ENCODE measurements at places on chromosomes 11 and 22. TPM values are rescaled to one million over a fixed set of nuclear protein-coding genes. Genes with fewer than 3 reads are reported as not detected.

- no peak for DNase-seq
- H3K36me3 ChIP-seq, result no peaks in the 10 kb centered on the region
- H3K4me1 ChIP-seq, result no peaks in the 10 kb centered on the region
- H3K27ac ChIP-seq, result no peak overlapping the region
Measured at GRCh38 chr22:50018608-50019285, 6.2 kb upstream of the IL17REL start.

- no peak for DNase-seq
- H3K36me3 ChIP-seq, result no peaks in the 10 kb centered on the region
- H3K4me1 ChIP-seq, result no peaks in the 10 kb centered on the region
Measured at GRCh38 chr11:134637091-134638015, 225.3 kb upstream of the B3GAT1 start.

DNA sequence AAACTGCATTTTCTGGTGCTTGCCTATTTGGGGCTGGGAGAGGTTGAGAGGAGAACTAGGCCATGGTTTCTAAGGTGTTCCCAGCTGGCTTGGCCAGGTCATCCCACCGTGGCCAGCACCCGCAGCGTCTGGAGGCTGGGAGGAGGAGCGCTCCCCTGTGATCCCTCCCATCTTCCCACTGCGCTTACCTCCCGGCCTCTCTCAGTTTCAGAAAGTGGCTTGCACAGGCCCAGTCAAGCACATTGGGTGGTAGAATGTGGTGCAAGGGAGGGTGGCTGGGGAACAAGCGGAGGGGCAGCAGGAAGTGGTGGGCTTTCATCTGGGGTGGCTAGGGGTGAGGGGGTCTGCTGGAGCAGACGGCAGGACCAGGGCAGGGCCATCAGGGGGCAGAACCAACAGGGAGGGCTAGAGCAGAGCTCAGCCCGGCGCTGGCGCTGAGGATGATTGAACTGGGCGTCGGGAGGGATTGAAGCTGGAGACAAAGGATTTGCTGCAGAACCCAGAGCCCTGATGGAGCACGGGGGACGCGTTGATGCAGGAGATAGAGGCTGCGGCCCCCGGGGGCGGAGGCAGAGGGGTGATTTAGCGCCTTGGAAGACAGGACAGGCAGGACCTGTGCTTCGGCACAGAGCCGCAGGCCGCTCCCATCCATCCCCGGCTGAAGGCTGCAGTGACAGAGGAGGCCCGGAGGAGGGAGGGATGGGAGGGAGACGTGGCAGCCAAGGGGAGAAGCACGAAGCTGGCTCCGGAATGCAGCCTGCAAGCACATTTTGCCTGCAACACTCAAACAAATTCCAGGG is 76.0 kb downstream of the TRIM29 start:
- no peak overlapping the region for H3K27ac ChIP-seq
- no peaks in the 10 kb centered on the region for H3K36me3 ChIP-seq
- H3K4me1 ChIP-seq, result peaks cover 9% of the 10 kb centered on the region
- no peak overlapping the region for H3K4me3 ChIP-seq

DNA sequence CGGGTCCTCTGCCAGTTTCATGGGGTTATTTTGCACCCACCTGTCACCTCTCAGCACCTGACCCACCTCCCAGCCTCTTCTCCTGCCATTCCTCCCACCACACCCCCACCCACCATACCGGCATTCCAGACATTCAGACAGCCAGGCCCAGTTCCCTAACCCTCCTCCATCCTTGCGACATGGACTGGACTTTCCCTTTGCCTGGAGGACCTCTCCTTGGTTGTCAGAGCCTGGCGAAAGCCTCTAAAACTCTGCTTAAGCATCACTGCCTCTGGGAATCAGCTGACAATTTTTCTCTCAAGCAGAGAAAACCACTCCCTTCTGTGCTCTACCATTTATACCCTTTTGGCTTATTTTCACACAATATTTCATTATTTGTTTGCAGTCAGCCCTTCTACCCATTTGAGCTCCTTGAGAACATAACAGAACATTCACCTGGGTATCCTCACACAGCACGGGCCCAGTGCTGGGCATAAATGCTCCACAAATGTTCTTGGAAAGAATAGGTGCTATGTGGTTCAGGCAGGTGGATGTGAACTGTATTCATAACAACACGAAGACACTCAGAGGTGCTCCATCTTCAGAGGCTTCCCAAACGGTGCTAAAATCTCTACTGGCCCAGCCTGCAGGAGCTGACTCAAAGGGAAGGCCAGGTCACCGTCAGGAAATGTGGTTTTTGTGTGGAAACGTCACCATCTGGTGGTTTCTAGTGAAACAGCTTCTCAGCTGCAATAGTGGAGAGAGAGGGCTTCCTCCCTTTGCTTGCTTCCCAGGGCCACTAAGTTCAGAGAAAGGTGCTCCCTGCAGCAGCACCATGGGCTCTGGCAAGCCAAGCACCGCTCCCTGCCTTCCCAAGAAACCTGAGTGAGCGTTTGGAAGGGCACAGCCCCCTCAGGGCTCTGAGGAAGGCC is 10.4 kb downstream of the SPATA19 start:
- no peak overlapping the region for H3K4me3 ChIP-seq
- H3K27ac ChIP-seq, result no peak overlapping the region
- peaks cover 11% of the 10 kb centered on the region for H3K27me3 ChIP-seq
- peak; percentile 60 for DNase-seq

MAPK11 gene
- total RNA-seq, result 62.4 TPM

DNA sequence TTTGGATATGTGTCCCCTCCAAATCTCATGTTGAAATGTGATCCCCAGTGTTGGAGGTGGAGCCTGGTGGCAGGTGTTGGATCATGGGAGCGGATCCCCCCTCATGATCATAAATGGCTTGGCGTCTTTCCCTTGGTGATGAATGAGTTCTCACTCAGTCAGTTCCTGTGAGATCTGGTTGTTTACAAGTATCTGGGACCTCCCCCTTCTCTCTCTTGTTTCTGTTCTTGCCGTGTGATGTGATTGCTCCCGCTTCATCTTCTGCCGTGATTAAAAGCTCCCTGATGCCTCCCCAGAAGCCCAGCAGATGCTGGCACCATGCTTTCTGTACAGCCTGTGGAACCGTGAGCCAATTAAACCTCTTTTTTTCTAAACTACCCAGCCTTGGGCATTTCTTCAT is 102.2 kb downstream of the SEZ6L start:
- peaks cover 4% of the 10 kb centered on the region for H3K27me3 ChIP-seq
- no peak overlapping the region for H3K4me3 ChIP-seq
- no peaks in the 10 kb centered on the region for H3K36me3 ChIP-seq
- H3K27ac ChIP-seq, result no peak overlapping the region
- DNase-seq, result no peak

DNA sequence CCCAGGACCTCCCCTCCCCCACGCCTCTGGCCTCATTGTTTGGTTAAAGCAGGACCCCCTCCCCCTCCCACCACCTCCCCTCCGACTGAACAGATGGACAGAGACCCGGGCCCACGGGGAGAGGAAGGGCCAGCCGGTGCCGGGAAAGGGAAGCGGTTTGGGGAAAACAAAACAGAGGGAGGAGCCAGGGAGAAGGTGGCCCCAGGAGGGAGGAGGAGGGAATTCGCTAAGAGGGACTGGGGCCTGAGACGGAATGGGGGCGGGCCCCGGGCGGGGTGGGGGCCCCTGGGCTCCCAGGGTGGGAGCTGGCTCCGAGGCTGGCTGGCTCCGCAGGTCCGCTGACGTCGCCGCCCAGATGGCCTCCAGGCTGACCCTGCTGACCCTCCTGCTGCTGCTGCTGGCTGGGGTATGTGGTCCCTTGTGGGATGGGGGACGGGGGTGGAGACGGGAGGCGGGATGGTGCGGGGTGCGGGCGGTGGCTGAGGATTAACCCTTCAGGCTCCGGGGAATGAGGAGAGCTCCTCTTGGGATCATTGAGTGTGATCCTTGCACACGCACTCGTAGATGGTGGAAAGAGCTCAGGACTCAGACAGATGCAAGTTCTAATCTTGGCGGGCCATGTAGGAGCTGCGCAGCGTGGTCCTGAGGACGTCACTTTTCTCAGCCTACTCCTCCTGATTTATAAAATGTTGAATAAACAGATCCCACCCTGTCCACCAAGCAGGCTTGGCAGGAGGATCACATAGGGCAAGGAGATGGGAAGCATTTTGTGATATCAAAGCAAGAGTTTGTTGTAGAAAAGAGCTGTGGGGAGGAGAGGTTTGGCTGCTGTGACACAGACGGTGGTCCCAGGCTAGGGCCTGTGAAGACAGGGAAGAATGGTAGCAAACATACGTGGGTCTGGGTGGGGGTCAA is 688 bp downstream of the SERPING1 start:
- peaks cover 22% of the 10 kb centered on the region for H3K36me3 ChIP-seq
- peak overlapping the region; percentile 92 for H3K4me3 ChIP-seq
- peak overlapping the region; percentile 96 for H3K27ac ChIP-seq
- H3K4me1 ChIP-seq, result peaks cover 46% of the 10 kb centered on the region
- peak; percentile 85 for DNase-seq

DNA sequence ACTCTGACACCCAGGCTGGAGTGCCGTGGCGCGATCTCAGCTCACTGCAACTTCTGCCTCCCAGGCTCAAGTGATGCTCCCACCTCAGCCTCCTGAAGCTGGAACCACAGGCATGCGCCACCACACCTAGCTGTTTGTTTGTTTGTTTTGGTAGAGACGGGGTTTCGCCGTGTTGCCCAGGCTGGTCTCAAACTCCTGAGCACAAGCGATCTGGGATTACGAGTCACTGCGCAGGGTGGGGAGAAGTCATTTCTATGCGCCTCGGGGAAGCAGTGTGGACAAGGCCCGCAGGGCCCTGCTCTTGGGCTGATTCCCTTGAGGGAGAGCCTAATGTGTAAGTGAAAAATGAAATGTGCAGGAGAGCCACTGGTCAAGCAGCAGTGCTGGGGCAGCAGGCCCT is 19.6 kb upstream of the SEPTIN5 start:
- H3K36me3 ChIP-seq, result no peaks in the 10 kb centered on the region
- peaks cover 3% of the 10 kb centered on the region for H3K4me1 ChIP-seq
- DNase-seq, result no peak

GRCh38 chr11:17652556-17652955 is 66.8 kb upstream of the MYOD1 start:
- peaks cover 8% of the 10 kb centered on the region for H3K36me3 ChIP-seq
- no peak overlapping the region for H3K27ac ChIP-seq
- no peak for DNase-seq
- H3K4me1 ChIP-seq, result peaks cover 8% of the 10 kb centered on the region
- H3K4me3 ChIP-seq, result no peak overlapping the region

PRODH gene
- total RNA-seq, result 1.8 TPM

DNA sequence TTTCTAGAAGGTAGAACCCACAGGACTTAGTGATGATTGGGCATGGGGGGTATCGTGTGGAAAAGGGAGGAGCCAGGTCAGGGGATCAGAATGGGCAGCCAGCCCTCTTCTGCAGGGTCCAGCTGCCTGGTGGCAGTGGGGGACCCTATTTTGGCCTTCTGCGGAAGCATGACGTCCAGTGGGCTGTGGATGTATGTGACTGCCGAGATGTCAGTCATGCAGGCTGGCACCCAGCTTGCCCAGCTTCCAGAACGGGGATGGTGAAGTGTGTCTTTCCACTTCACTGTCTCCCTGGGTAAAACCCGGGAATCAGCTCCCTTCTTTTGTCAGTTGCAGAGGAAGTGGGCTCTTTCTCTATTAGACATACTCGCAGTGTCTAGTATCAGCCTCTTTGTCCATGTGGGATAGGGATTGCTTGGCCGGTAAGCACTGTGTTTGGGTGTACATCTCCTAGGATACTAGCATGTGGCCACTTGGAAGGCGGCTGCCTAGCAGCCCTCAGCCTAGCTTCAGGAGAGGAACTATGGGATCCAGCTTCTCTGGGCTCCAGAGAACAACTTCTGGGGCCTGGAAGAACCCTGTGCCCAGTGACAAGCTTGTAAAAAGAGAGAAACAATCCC is 51.4 kb downstream of the GRIK4 start:
- DNase-seq, result no peak
- H3K27ac ChIP-seq, result no peak overlapping the region
- H3K27me3 ChIP-seq, result peaks cover 5% of the 10 kb centered on the region
- peaks cover 29% of the 10 kb centered on the region for H3K4me1 ChIP-seq
- H3K36me3 ChIP-seq, result no peaks in the 10 kb centered on the region

DHCR7 gene
- total RNA-seq, result 130 TPM

DNA sequence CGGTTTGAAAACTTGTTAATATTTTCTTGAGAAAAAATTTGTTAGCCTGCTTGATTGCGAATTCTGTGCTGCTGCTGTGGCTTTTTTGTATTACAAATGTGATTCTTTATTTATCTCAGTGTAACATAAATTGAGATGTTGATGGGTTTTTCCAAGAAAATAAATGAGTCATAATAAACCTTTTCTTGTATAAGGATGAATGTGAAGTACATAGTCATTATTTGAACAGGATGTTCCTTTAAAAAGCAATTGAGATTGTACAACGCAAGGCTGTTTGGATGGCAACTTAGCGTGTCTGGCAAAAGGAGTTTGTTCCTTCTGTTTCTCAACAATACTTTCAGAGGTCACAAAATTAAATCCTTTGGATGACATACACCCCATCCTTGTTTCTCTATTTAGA is 24.6 kb upstream of the CARD18 start:
- H3K27ac ChIP-seq, result no peak overlapping the region
- H3K36me3 ChIP-seq, result no peaks in the 10 kb centered on the region
- no peak overlapping the region for H3K4me3 ChIP-seq
- H3K4me1 ChIP-seq, result peaks cover 4% of the 10 kb centered on the region
- H3K27me3 ChIP-seq, result no peaks in the 10 kb centered on the region
- no peak for DNase-seq

ROM1 gene
- 2.1 TPM for total RNA-seq

GRCh38 chr11:83549984-83550667 is 264.0 kb upstream of the CCDC90B start:
- H3K27me3 ChIP-seq, result peaks cover 1% of the 10 kb centered on the region
- no peak overlapping the region for H3K27ac ChIP-seq
- H3K4me3 ChIP-seq, result no peak overlapping the region

GRCh38 chr11:680970-681369 is 14.1 kb downstream of the DEAF1 start:
- no peak overlapping the region for H3K27ac ChIP-seq
- peaks cover 44% of the 10 kb centered on the region for H3K36me3 ChIP-seq
- peak overlapping the region; percentile 18 for H3K4me3 ChIP-seq

- H3K27me3 ChIP-seq, result peaks cover 3% of the 10 kb centered on the region
- H3K27ac ChIP-seq, result no peak overlapping the region
- no peak overlapping the region for H3K4me3 ChIP-seq
- H3K4me1 ChIP-seq, result no peaks in the 10 kb centered on the region
- peaks cover 8% of the 10 kb centered on the region for H3K36me3 ChIP-seq
Measured at GRCh38 chr11:62020661-62021060, 53.2 kb upstream of the FTH1 start.

DNA sequence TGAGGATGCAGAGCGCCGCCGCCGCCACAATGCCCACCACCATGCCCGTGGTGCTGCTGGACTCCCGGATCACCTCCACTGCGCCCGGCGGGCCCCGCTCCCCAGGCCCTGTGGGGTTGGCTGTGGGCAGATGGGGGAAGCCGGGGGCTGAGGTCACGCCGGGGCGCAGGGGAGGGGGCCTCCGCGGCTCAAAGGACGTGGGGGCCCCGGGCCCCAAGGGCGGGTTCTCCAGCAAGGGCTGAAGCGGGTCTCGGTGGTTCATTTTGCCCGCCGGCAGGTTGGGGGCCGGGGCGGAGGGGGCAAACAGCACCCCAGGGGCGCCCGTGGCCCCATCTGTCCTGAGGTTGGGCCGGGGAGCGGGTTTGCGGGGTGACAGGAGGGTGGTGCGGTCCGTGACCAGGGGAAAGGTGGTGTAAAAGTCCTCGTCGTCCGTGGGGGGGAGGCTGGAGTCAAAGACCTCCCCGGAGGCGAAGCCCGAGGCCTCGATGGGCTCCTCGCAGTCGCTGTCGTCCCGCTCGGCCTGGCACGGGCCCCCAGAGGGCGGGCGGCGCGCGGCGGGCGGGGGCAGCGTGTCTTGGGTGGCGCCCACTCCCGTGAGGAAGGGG is 16.5 kb downstream of the SLC22A12 start:
- no peak for DNase-seq
- H3K36me3 ChIP-seq, result no peaks in the 10 kb centered on the region
- no peak overlapping the region for H3K4me3 ChIP-seq

Data from endothelial cell (in vitro differentiated cells).